Breast epithelium (tissue), 4 donors: ENCODE measurements at places on chromosomes 4 and X. TPM values are rescaled to one million over a fixed set of nuclear protein-coding genes. Genes with fewer than 3 reads are reported as not detected.

MEPE gene
- total RNA-seq, result not detected

CRLF2 gene
- not detected for total RNA-seq

TIGD4 gene
- total RNA-seq, result 0.66 TPM

NXF2 gene
- not detected for total RNA-seq

CT55 gene
- not detected for total RNA-seq

GAGE12F gene
- total RNA-seq, result not detected

F9 gene
- total RNA-seq, result not detected

SYAP1 gene
- total RNA-seq, result 30.4 TPM

DNA sequence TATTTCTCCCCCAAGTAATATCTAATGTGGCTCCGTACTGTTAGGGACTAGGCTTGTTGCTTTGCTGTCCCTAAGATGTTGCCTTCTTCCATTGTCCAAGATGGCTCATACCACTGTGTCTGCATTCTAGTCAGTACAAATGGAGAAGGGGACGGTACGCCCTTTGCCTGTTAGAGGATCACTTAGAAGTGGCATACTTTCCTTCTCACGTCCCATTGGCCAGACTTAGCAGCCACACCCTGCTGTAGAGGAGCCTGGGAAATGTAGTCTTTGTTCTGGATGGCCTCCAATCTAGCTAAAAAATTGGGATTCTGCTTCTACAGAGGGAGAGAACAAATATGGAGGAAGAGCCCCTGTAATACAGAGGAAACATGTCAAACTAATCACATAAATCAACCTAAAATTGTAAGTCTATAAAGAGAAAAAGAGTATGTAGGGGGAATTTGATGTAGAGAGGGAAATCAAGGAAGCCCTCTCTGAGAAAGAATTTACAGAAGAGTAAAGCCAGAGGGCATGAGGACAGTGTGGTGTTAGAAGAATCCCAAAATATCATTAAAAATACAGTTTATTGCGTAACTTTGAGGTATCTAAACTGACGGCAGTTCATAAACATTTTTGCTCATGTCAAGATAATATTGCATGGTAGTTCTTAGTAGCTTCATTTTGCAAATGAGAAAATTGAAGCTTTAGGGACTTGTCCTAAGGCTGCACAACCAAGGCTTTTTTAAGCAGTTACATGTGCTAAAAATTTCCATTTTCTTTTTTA, 15.1 kb downstream of the PRIMPOL start:
- no peaks in the 10 kb centered on the region for H3K4me1 ChIP-seq
- no peaks in the 10 kb centered on the region for H3K36me3 ChIP-seq
- no peak for DNase-seq
- H3K27me3 ChIP-seq, result no peaks in the 10 kb centered on the region
- H3K27ac ChIP-seq, result no peak overlapping the region

GRCh38 chr4:118758293-118758692, 73.1 kb downstream of the METTL14 start:
- H3K36me3 ChIP-seq, result no peaks in the 10 kb centered on the region
- no peaks in the 10 kb centered on the region for H3K27me3 ChIP-seq
- no peaks in the 10 kb centered on the region for H3K4me1 ChIP-seq
- no peak overlapping the region for H3K4me3 ChIP-seq
- H3K27ac ChIP-seq, result peak overlapping the region; percentile 80

DNA sequence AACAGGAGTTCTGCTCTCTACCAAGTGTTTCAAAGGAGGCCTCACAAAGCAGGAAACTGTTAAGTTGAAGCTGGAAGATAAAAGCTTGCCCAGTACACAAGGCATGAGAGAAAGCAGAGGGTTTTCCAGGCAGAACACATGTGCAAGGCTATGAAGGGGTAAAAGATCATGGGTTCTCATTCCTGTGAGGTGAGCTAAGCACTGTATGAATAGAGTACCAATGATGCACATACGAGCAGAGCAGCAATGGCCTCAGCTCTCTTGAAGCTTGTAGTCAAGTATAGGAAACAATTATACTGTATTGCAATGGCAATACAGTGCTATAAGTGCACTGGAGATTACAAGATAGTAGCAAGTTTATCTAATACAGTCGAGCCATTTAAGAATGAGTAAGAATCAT, 18.0 kb downstream of the TTC29 start:
- no peaks in the 10 kb centered on the region for H3K4me1 ChIP-seq
- H3K27ac ChIP-seq, result no peak overlapping the region
- H3K4me3 ChIP-seq, result no peak overlapping the region
- no peak for DNase-seq
- no peaks in the 10 kb centered on the region for H3K27me3 ChIP-seq

GRCh38 chrX:111191598-111191997, 78.7 kb downstream of the CAPN6 start:
- no peaks in the 10 kb centered on the region for H3K4me1 ChIP-seq
- H3K4me3 ChIP-seq, result no peak overlapping the region
- DNase-seq, result no peak
- H3K36me3 ChIP-seq, result no peaks in the 10 kb centered on the region
- H3K27ac ChIP-seq, result no peak overlapping the region

DNA sequence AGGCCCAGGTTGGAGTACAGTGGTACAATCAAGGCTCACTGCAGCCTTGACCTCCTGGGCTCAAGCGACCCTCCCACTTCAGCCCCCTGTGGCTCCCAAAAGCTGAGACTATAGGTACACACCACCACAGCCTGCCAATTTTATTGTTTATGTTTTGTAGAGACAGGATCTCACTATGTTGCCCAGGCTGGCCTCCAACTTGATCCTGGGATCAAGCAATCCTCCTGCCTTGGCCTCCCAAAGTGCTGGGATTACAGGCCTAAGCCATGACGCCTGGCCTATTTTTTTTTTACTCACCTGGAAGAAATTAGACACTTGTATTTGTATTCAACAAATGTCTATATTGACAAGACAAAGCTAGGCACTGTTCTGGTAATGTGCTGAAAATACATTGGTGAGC, 25.1 kb downstream of the FAM156A start:
- H3K36me3 ChIP-seq, result no peaks in the 10 kb centered on the region
- no peaks in the 10 kb centered on the region for H3K4me1 ChIP-seq
- DNase-seq, result no peak
- no peak overlapping the region for H3K27ac ChIP-seq

- H3K36me3 ChIP-seq, result no peaks in the 10 kb centered on the region
- H3K27ac ChIP-seq, result no peak overlapping the region
- DNase-seq, result no peak
- H3K27me3 ChIP-seq, result no peaks in the 10 kb centered on the region
- no peaks in the 10 kb centered on the region for H3K4me1 ChIP-seq
- no peak overlapping the region for H3K4me3 ChIP-seq
These were observed 11.9 kb downstream of the RPS6KA3 start for GRCh38 chrX:20254712-20255299.

DNA sequence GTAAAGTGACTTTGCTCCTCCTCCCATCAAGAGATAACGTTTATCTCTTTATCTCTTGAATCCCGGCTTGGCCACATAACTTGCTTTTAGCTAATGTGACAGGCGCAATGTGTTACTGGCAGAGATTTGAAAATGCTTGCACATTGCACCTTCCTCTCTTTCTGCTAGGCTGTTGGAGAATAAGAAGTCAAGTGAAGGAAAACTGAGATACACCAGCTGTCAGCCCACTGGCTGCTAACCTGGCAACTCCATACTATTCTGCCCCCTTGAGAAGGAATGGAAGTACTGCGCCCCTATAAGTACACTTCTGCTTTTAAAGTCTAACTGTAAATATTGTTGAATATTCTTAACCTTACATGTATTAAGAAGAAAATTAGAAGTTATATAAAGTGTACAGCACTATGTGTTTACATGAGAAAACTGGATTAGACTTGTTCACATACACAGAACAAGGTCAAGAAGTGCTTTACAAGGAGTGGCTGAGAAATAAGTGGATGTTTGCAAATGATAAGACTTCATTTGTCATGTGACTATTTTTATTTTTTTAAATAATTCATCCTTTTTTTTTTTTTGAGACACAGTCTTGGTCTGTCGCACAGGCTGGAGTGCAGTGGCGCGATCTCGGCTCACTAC, 424.5 kb upstream of the CTSO start:
- H3K36me3 ChIP-seq, result no peaks in the 10 kb centered on the region
- no peak overlapping the region for H3K4me3 ChIP-seq
- no peak overlapping the region for H3K27ac ChIP-seq
- no peak for DNase-seq

- H3K27me3 ChIP-seq, result peaks cover 10% of the 10 kb centered on the region
- no peak overlapping the region for H3K27ac ChIP-seq
- DNase-seq, result no peak
- H3K36me3 ChIP-seq, result no peaks in the 10 kb centered on the region
- H3K4me1 ChIP-seq, result no peaks in the 10 kb centered on the region
These were observed 1.8 kb downstream of the FTHL17 start for GRCh38 chrX:31070057-31070468.

DNA sequence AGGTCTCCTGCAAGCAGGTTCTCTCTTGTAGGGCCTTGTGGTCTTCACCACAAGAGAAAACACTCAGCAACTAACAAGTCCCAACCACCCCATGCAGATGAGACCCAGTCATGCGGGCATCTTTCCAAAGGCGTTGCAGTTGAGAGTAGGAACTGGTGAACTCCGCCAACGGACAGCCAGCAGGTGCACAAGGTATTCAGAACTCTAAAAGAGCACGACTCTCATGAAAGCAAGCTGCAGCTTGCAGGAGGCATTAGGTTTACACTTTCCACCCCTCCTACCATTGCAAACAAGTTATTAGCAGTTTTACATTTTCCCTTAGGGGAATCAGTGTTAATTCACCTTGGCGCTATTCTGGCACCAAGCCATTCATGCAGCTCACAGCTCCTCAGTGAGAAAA, 173.4 kb upstream of the KIT start:
- no peak overlapping the region for H3K4me3 ChIP-seq
- no peak overlapping the region for H3K27ac ChIP-seq
- H3K4me1 ChIP-seq, result no peaks in the 10 kb centered on the region
- no peaks in the 10 kb centered on the region for H3K36me3 ChIP-seq

- no peak for DNase-seq
- peaks cover 58% of the 10 kb centered on the region for H3K27me3 ChIP-seq
- H3K4me1 ChIP-seq, result no peaks in the 10 kb centered on the region
- H3K36me3 ChIP-seq, result no peaks in the 10 kb centered on the region
These were observed 82.9 kb downstream of the CLCN4 start for GRCh38 chrX:10239611-10240064.

GRCh38 chr4:138538743-138539142, 296.6 kb upstream of the SLC7A11 start:
- no peaks in the 10 kb centered on the region for H3K36me3 ChIP-seq
- no peak overlapping the region for H3K27ac ChIP-seq
- no peak overlapping the region for H3K4me3 ChIP-seq
- H3K4me1 ChIP-seq, result no peaks in the 10 kb centered on the region
- H3K27me3 ChIP-seq, result no peaks in the 10 kb centered on the region

DNA sequence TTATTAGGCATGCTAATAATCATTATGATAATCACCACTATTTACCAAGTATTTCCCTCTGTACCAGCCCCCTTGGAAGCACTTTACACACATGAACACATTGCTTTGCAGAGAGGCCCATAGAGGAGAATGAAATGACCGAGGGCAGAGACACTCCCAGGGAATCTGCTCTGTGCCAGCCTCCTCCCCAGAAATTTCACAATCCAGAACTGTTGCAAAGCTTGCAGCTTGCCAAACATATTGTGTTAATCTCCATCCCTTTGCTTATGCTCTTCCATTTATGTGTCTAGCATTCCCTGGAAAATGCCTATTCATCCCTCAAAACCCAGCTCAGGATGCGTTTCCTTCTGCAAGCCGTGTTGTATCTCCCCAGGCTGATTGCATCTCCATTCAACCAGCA, 37.8 kb downstream of the CYTL1 start:
- no peaks in the 10 kb centered on the region for H3K4me1 ChIP-seq
- no peak overlapping the region for H3K27ac ChIP-seq
- H3K4me3 ChIP-seq, result no peak overlapping the region
- no peaks in the 10 kb centered on the region for H3K36me3 ChIP-seq
- no peaks in the 10 kb centered on the region for H3K27me3 ChIP-seq

DNA sequence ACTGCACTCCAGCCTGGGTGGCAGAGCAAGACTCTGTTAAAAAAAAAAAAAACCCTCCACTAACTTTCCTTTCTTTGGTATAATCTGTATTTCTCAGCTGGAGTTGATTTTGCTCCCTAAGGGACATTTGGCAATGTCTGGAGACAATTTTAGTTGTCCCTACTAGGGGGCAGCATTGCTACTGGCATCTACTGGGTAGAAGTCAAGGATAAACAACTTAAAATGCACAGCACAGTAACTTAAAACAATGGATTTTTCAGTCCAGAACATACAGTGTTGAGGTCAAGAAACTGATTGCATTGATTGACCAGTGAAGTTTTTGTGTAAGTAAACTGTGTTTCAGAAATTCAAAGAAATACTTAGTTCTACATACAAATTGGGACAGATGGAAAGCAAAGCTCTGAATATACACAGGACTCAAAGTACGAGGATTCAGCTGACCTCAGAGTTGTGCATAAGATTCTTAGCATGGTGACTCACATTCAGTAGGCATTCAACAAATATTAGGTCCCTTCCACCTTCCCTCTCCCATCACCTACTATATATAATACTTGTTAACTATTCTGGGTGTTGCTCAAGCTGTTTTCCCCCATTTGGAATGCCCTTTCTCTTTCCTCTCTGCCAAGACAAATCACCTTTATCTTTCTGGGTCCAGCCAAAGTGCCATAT, 8.8 kb downstream of the DDX53 start:
- no peaks in the 10 kb centered on the region for H3K4me1 ChIP-seq
- H3K27me3 ChIP-seq, result no peaks in the 10 kb centered on the region
- H3K27ac ChIP-seq, result no peak overlapping the region
- no peak for DNase-seq

- H3K4me1 ChIP-seq, result no peaks in the 10 kb centered on the region
- no peak overlapping the region for H3K27ac ChIP-seq
- no peaks in the 10 kb centered on the region for H3K36me3 ChIP-seq
- peaks cover 57% of the 10 kb centered on the region for H3K27me3 ChIP-seq
These were observed 102.9 kb downstream of the TSPAN7 start for GRCh38 chrX:38664285-38664684.

DNA sequence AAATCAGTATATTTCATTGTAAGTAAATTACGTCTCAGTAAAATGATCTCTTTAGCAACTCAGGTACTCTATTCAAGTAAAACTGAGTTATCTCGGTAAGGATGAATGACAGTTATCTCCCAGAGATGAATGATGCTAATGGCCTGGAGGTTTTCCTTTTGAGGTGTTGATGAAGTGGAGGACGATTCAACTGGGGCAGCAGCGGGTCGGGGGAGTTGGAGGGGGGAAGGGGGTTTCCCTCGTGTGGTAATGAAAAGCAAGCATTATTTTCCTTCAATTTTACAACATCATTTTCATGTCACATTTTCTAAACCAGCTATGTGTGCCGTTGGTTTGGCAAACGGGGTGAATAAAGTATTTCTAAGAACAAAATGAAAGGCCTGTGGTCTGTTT, 92.4 kb upstream of the ATXN3L start:
- no peaks in the 10 kb centered on the region for H3K4me1 ChIP-seq
- no peaks in the 10 kb centered on the region for H3K36me3 ChIP-seq
- H3K4me3 ChIP-seq, result no peak overlapping the region
- no peak for DNase-seq
- H3K27ac ChIP-seq, result no peak overlapping the region

DNA sequence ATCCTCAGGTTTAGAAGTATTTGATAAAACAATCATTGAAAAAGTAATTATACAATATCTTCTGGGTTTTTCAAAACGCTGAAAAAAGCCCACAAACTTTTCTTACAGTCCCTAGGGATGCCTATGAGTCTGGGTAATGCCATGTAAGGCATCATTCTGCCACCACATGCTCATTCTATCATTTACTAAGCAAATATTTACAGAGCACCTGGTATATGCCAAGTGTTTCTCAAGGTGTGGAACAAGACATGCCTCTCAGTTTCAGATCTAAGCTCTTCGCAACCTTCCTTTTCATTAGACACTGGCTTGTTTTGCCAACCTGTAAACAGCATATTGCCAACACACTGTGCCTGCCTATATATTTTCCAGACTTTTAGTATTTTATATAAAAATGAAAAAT, 17.7 kb downstream of the MID1 start:
- no peaks in the 10 kb centered on the region for H3K36me3 ChIP-seq
- no peak overlapping the region for H3K27ac ChIP-seq

GRCh38 chr4:86961116-86961515, 26.3 kb downstream of the AFF1 start:
- no peaks in the 10 kb centered on the region for H3K27me3 ChIP-seq
- no peaks in the 10 kb centered on the region for H3K4me1 ChIP-seq
- DNase-seq, result no peak
- no peaks in the 10 kb centered on the region for H3K36me3 ChIP-seq
